ENCODE measurements at places on chromosomes 13 and 19. TPM values are rescaled to one million over a fixed set of nuclear protein-coding genes. Genes with fewer than 3 reads are reported as not detected.
A peak's percentile ranks its signal among the peaks of the same experiment; 100 is the strongest.

KCNN1 gene
- not detected for total RNA-seq

CARS2 gene
- total RNA-seq = 39.8 TPM

LRFN3 gene
- total RNA-seq = 10.5 TPM

EEF1AKMT1 gene
- 11.6 TPM for total RNA-seq

- DNase-seq = no peak
These were observed 110.6 kb downstream of the MAB21L1 start for GRCh38 chr13:35365883-35366282.

- peak; percentile 43 for DNase-seq
These were observed 11.2 kb upstream of the SLC7A10 start for GRCh38 chr19:33236696-33237390.

DNA sequence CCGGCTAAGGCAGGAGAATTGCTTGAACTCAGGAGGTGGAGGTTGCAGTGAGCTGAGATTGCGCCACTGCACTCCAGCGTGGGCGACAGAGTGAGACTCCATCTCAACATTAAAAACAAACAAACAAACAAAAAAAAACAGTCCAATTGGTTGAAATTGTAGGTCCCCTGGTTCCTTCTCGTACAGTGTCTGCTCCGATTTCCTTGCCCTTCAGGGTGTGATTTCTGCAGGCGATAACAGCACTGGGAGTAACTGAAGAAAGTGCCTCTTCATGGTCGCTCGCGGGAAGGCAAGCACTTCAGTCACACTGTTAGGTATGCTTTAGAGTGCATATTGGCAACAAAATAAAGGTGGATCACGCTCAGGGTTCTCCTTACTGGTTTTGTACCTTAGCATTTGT is 39.7 kb downstream of the TPT1 start:
- DNase-seq = no peak

- no peak for DNase-seq
These were observed 2.9 kb upstream of the MTUS2 start for GRCh38 chr13:28817204-28817603.

DNA sequence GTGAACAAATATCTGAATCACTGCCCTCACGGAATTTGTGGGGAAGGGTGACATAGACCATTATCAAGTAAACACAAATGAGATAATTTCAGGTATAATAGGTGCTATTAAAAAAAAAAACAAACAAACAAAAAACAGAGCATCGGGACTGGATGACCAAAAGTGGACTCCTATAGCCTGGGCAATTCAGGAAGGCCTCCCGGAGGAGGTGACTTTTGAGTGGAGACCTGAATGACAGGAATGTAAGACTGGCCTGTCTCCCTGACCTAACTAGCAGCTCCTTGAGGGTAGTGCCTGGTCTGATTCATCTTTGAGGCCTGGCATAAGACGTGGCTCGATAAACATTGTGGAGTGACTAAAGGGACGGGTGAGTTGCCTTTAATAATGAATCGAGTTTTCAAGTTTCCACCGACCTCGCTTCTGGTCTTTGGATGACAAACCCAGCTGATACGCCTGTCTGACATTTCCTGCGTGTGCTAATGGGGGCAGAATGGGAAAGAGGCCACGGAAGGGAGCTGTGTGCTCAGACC is 6.8 kb downstream of the KLK10 start:
- no peak for DNase-seq

DNA sequence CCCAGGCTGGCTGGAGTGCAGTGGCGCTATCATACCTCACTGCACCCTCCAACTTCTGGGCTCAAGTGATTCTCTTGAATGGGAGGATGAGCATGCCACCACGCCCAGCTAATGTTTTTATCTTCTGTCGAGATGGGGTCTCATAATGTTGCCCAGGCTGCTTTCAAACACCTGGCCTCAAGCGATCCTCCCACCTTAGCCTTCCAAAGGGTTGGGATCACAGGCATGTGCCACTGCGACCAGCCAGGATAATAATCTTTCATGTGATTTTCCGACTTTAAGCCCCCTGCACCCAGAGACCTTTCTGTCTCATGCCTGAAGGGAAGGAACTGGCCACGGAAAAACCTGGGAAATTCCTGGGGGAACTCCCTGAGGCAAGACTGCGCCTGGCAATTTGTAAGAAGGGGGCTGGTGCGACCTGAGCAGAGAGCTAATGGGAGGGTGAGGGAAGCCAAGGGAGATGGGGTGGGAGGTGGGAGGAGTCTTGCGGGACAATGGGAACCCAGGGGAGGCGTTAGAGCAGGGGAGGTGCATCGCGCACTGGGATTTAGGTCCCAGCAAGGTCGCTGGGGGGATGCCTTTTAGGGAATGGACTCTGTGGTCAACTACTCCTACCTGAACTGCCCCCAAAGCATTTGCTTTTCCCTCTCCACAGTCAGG is 1.2 kb upstream of the CCDC124 start:
- DNase-seq = no peak

GRCh38 chr13:44573790-44574465 is 2.2 kb downstream of the TSC22D1 start:
- peak; percentile 20 for DNase-seq

DNA sequence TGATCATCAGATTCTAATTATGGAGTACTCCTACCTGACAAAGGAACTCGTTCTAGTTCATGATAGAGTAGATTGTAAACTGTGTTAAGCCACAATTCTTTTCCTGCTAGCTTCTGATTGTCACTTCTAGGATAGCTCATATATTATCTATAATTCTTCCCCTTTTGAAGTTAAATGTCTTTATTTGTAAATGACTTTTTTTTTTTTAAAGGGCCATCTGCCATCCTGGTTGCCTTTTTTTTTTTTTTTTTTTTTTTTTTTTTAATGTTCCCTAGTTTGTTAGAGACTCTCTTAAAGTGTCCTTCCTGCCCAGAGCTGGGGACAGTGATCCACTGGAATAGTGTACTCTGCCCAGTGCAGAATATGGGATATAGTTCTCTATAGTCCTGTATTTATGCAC is 4.3 kb downstream of the CHAMP1 start:
- DNase-seq = no peak

GRCh38 chr13:24097064-24097463 is 63.5 kb upstream of the SPATA13 start:
- no peak for DNase-seq

DNA sequence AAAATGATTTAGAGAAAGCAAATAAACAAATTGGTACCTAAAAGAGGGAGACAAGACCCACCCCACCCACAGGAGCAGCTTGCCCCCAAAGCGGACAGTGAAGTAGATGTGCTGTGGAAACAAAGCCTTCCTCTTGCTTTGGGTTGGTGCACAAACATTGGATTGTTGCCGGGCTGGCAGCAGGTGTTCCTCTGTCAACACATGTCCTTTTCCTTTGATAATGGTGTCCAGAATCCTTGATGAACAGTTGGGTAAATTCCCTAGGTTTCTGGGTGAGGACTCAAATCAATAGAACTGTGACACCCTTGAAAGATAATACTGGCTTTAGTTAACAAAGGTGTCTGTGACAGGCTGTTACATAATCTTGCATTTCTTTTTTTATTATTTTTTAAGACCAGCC is 311.8 kb downstream of the SPRY2 start:
- DNase-seq = peak; percentile 36

DNA sequence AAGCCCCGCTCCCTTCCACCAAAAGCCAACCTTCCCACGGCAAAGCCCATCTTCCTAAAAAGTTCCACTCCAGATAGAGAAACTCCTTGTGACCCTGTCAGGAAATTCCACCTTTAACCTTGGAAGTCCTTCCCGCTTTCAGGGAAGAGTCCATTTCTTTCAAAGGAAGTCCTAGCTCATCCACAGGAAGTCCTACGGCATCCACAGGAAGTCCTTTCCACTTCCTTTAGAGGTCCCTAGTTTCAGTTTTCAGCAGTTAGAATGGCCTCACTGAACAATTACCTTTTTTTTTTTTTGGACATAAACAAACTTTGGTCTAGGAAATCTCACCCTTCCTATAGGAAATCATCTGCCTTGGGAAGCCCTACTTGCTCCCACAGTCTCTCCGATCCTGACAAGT is 31.7 kb downstream of the TRPM4 start:
- no peak for DNase-seq

- DNase-seq = no peak
These were observed 3.8 kb downstream of the CBY2 start for GRCh38 chr13:45705918-45706317.

DNA sequence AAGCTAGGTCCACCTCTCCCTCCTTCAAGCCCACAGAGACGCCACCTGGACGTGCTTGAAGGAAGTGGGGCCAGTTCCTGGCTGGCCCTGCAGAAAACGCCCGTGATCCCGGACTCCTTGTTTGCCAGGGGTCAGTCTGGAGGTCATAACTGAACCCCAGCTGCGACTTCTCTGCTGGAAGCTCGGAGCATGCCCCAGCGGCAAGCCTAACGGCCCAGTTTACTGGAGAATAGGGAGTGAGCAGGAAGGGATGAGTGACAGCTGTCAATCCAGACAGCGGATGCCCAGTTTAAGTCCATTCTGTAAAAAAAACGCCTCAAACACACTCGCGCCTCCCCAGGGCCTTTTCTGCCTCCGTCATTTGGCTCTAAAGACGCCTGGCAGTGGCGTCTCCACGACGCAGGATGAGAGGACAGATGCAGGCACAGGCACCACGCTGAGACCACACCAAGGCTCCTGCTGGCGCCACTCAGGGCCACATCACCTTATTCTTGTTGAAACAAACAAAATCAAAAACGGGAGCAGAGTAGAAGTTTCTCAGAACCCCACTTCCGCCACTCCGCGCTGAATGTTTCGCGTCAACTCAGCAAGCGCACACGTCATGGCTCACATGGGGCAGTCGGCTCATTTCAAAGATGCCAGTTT is 57.6 kb downstream of the RASA3 start:
- DNase-seq = peak; percentile 18

- DNase-seq = peak; percentile 49
These were observed 31.2 kb downstream of the GAS6 start for GRCh38 chr13:113832631-113833030.

GRCh38 chr19:2170219-2170618 is 6.5 kb downstream of the DOT1L start:
- no peak for DNase-seq

DNA sequence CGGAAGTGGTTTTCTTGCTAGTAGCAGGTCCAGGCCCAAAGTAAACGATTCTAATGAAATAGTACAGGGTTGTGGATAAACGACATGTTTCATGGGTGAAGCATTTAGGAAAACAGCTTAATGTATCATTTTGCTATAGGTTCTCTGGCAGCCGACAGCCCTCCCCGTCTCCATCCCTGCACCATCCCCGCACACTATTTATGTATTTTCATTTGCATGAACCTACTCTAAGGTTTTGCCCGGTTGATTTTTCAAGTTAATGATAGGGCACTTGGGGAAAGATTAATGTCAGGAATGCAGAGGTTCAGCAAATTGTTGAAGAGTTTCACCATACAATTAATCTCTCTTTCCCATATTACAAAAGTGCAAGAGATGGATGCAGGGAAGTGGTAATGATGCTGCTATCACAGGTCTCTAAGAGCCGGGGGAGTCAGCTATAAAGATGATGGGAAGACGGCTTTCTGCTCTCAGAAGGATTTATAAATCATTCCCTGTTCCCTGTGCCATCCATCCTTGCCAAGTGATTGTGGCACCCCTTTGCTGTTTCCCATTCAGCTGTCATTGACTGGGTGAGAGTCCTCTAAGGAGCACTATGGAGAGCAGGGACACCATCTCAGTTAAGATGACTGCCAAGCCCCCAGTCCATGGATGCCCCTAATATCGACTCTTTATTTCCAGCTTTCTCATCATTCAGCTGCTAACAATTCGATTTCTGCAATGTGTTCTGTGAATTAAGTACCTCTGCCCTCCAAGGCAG is 186.3 kb downstream of the IRS2 start:
- no peak for DNase-seq

GRCh38 chr13:52421216-52421615 is 15.2 kb upstream of the THSD1 start:
- DNase-seq = no peak

GRCh38 chr13:74820809-74821208 is 661.2 kb downstream of the TBC1D4 start:
- DNase-seq = no peak

DNA sequence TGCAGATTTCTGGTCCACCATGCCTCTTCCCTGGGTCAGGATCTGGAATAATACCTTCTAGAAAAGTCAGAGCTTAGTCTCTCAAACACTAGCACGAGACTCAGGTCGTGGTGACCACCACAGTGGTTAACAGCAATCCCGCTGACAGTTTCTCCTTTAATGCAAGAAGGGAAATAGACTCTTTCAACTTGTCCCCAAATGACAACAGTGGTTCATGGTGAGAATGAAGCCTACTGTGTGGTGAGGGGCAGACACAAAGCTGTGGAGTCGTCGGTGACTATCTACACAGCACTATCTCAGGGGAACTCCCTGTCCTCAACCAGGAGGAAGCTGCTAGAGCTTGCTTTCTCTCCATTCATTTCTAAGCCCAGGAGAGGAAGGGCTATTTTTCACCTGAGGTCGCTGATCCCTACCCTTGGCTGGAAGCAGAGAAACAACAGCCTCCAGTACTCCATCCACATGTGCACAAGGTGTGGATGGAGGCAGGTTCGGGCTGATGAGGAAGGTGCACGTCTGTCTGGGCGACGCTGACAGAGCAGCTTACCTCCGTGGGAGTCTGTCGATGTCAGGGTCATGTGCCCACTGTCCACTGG is 72.4 kb downstream of the STK24 start:
- no peak for DNase-seq

DNA sequence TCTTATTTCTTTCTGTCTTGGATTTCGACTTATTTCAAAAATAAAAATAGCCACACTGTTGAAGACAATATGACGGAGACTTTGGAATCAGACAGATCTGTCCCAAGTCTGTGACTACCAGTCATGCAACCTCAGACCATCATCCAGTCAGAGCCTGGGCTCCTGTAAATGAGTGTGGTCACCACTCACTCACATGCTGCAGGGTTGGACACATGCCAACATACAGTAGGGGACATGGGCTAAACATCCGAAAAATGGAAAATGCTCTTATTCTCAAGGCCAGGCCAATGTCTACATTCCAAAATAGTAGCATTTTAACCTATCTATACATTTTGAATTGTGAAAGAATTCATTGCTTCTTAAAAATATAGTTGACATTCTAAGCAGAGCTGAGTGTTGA is 75.5 kb upstream of the EDNRB start:
- DNase-seq = no peak
